Stimulated activated CD8-positive, alpha-beta memory T cell treated with anti-CD3 and anti-CD28 coated beads, Interleukin-2, amount 100 ng/mL, for 48 hours (primary cell): ENCODE measurements at places on chromosomes 13 and 19.

- no peak for DNase-seq
These were observed 20.7 kb upstream of the ZNF331 start for GRCh38 chr19:53517114-53517741.

DNA sequence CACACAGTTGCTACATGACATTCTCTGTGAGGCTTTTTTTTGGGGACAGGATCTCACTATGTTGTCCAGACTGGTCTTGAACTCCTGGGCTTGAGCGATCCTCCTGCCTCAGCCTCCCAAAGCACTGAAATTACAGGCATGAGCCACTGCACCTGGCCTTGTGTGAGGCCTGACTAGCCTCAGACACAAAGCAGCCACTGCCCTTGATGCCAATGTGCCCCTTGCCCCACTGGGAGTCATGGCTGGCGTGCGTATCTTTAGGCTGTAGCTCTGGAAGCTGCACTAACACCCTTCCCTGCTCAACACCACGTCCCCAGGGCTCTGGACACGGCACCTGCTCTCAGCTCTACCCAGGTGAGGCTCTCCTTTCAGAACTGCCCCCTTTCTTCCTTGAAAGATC is 14.5 kb upstream of the KPTN start:
- no peak for DNase-seq

- no peak for DNase-seq
These were observed 9.0 kb downstream of the SLC27A1 start for GRCh38 chr19:17479325-17479791.

GRCh38 chr13:113918981-113919701 is 54.7 kb downstream of the C13orf46 start:
- DNase-seq = no peak

GRCh38 chr13:90686442-90686841 is 661.0 kb upstream of the MIR17HG start:
- no peak for DNase-seq

DNA sequence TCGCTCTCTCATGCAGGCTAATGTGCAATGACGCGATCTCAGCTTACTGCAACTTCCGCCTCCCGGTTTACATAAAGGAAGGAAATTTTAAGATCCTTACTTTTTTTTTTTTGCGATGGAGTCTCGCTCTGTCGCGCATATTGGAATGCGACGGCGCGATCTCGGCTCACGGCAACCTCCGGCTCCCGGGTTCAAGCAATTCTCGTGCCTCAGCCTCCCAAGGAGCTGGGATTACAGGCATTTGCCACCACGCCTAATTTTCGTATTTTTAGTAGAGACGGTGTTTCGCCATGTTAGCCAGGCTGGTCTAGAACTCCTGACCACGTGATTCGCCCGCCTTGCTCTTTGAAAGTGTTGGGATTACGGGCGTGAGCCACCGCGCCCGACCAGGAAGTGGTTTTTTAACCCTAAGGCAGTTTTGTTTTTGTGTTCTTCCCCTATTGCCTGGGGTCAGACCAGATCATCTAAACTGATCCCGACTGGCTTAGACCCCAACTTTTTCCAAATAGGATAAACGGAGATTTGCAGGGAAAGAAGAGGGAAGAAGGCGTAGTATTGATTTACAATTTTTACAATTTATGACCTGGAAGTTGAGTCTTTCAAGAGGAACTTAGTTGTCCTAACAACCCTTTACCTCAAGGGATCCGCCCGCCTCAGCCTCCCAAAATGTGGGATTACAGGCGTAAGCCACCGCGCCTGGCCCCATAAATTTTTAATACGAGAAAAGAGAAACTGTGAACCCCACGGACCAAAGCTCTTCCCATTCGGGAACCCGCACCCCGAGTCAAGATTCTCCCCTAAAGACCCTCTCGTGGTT is 142.0 kb downstream of the ZNF737 start:
- peak; percentile 3 for DNase-seq

DNA sequence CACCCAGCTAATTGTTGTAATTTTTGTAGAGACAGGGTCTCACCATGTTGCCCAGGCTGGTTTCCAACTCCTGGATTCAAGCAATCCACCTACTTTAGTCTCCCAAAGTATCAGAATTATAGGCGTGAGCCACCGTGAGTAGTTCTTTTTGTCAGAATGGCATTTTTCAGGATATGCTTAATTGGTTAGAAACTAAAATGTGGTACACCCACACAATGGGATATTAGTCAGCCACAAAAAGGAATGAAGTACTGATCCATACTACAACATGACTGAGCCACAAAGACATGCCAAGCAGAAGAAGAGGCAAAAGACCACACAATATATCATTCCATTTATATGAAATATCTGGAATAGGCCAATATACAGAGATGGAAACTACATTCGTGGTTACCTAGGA is 41.7 kb upstream of the MAP3K10 start:
- DNase-seq = no peak
